ENCODE measurements at places on chromosomes 3 and 15. TPM values are rescaled to one million over a fixed set of nuclear protein-coding genes. Genes with fewer than 3 reads are reported as not detected.

The PPP2R3A gene
- 7.1 TPM for total RNA-seq

The BNC1 gene
- 0.49 TPM for total RNA-seq

The GPR149 gene
- not detected for total RNA-seq

The ATG3 gene
- 70.5 TPM for total RNA-seq

The ROPN1 gene
- not detected for total RNA-seq

The DOCK3 gene
- under 0.01 TPM for total RNA-seq

The RARRES1 gene
- total RNA-seq: 2.1 TPM

The CPN2 gene
- total RNA-seq: not detected

The RAP2B gene
- 22.7 TPM for total RNA-seq

The RGMA gene
- not detected for total RNA-seq

The BBX gene
- 33.8 TPM for total RNA-seq

The LTK gene
- total RNA-seq: 0.06 TPM

The ASB14 gene
- total RNA-seq: not detected

The CYP8B1 gene
- not detected for total RNA-seq

The SPATA12 gene
- total RNA-seq: 0.13 TPM

The GASK1A gene
- not detected for total RNA-seq

The PRTG gene
- total RNA-seq: 3.9 TPM

The TM4SF18 gene
- total RNA-seq: 498 TPM

The VPS33B gene
- total RNA-seq: 12.9 TPM

The PCSK6 gene
- 0.49 TPM for total RNA-seq

The FOXL2NB gene
- total RNA-seq: not detected

The ACP3 gene
- total RNA-seq: not detected

The ADGRG7 gene
- not detected for total RNA-seq
